Stromal cell of bone marrow (primary cell): ENCODE measurements at places on chromosomes 5 and 9.
A peak's percentile ranks its signal among the peaks of the same experiment; 100 is the strongest.

DNA sequence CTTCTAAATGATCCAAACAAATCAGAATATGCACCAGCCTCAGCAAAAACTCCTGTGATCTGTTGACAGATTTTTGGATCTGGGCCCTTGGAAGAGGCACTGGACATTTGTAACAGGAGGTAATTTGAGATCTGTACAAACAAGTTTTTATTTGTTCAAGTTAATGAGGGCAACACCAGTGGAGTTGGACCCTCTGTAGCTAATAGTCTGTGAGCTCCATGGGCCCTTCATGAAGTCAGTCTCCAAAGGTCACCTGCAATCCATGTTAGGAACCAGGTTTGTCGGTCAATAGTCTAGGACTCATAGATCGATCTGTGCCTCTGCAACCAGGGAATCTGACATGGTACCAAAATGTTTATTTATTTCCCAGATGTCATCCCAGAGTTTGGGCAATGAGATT, 40.9 kb downstream of the PAM start:
- DNase-seq = no peak

DNA sequence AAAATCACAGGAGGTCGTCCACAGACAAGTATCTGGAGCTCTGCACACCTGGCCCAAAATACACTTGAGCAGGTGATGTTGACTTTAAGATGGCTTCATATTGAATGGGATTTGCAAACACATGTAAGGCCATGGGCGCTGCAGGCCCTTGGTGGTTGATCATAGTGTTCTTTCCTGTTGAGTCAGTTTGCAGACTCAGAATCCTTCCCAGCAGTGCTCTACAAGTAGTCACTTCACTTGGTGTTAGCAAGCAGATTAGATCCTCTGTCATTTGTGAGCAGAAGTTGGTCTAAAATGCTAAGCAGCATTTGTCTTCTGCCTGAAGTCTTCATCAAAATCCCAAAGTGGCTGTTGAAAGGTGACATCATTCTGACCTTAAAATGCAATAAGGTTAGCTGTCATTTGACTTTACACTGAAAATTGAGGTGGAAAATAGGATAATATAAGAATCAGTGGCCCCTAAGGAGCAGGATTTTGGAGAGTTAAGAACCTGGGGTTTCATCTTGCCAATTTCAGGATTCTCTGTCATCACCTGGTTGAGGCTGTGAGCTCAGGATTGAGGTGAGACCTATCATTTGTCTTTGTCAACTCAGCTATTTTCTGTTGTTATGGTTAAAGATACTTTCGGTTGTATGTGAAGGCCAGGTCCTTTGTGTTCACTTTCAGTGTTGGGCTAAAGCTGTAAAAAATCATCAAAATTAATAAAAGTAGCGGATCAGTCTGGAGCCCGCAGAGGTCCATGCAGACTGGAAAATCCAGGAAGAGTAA, 114.5 kb downstream of the LRRC70 start:
- no peak for DNase-seq

DNA sequence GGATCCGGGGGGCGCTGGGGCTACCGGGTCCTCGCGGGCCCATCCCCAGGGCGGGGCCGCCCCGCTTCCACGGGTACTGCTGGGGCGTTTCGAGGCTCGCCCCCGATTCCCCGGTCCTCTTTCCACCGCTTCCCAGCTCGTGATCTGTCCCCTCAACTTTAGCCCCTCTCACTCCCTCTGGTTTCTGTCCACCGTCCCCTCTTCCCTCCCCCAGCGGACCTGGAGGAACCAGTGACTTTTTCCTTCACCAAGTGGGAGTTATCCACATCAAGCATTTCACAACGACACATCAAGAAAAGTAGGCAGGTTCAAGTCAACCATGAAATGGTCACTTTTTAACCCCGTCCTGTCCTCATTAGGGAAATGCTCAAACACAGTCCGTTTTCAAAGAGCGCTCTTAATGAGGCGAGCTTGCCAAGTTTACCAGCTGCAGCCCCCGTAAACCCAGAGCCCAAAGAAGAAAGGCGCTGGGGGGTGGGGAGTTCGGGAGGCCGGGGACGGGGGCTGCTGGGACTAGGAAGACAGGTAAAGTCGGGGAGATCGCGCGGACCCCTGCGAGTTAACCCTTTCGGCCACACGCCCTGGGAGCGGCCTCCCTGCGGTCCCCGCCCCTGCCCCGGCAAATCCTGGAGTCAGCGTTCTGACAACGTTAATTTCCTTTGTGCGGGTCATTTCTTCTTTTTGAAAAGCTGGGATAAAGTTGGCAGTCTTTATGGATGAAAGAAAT, 2.1 kb upstream of the NFIB start:
- no peak for DNase-seq

DNA sequence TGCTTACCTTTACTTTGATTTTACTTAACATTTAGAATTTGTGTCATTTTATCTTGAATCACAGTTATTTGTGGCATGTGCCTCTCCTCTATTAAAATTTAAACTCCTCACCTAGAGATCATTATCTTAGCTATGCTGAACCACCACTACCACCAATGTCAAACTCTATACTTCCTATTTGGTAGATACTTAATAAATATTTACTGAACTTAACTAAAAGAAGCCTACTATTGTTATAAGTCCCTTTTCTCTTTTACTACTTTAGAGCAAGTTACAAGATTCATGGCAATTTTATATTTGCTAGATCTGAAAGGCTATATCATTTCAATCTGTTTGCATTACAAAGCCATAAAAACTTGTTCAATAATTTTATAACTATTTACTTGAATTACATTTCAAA, 273.3 kb upstream of the CCNH start:
- DNase-seq = no peak

GRCh38 chr9:38022203-38022895, 46.7 kb downstream of the SHB start:
- no peak for DNase-seq

GRCh38 chr5:68239487-68239886, 23.9 kb downstream of the PIK3R1 start:
- DNase-seq = peak; percentile 73

DNA sequence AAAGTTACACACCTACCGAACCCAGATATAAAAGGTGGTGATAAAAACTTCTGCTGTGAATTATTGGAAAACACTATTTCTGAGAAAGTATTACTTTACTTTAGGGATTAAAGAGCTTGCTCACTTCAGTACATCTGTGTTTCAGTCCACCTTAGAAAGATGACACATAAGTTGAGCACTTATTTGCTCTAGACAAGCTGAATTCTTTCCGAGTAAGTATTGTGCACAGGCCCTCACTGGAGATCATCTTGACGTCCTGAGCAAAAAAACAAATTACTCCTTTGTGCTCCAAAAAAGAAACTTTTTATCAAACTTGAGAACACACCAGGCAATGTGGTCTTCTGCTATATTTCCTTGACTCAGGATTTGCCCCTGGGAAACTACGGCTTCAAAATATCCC, 231.0 kb upstream of the GRAMD2B start:
- DNase-seq = no peak

- DNase-seq = no peak
Measured at GRCh38 chr9:137797206-137798120, 80.1 kb upstream of the CACNA1B start.

- no peak for DNase-seq
Measured at GRCh38 chr5:153039501-153039900, 451.0 kb upstream of the GRIA1 start.

DNA sequence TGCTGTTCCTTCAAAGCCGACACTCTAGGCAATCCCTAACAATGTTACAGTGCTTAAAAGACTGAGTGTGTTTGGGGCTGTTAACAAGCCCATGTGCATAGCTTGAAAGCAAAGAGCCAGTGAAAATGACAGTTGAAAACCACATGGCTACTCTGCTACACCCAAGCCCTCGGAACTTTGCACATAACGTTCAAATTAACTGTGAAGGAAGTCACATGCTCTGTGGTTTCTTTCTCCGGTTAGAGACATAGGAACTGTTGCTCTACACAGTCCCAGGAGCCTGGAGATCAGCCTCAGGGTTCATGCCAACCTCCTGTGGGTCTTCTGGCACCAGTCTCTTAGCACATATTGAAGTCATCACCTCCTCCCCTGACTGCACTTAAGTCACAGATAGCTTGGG, 51.1 kb downstream of the C9orf152 start:
- DNase-seq = peak; percentile 85

- no peak for DNase-seq
Measured at GRCh38 chr9:99411479-99412115, 189.5 kb downstream of the SEC61B start.

DNA sequence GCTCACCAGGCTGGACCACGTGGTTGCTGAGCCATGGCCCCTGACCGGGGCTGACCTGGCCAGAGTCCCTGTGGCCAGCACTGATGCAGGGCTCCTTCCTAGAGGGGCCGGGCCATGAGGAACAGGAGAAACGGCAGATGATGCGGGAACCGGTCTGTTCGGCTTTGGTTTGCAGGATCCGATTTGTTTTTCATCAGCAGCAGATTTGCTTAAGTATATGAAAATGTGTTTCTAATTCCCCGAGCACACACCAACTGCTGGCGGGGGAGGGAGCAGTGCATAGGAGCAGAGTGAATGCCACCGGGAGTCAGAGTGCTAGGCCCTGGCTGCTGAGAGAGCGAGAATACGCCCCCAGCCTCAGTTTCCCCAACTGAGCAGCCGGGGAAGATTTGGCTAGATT, 13.6 kb downstream of the NTNG2 start:
- DNase-seq = no peak

GRCh38 chr9:38289236-38289865, 103.2 kb upstream of the ALDH1B1 start:
- no peak for DNase-seq

- no peak for DNase-seq
Measured at GRCh38 chr5:181235689-181236366, 7.9 kb downstream of the RACK1 start.

DNA sequence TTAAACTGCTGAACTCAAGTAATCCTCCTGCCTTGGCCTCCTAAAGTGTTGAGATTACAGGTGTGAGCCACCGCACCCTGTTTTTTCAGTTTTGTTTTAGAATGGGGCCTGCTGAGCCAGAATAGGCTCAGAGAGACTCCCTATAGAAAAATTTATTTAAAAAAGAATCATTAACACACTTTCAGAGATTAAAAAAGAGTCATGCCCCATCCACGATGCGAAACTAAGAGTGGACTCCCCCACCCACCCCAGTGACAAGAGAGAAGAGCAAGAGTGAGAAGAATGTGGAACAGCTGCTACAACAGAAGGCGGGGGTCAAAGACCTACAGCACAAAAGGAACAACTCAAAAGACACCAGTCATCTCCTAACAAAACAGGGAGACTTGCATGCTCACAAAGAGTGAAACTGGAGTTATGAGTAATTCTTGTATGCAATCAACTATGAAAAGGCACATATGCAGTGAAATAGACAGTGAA, 47.2 kb downstream of the GLDC start:
- DNase-seq = no peak

DNA sequence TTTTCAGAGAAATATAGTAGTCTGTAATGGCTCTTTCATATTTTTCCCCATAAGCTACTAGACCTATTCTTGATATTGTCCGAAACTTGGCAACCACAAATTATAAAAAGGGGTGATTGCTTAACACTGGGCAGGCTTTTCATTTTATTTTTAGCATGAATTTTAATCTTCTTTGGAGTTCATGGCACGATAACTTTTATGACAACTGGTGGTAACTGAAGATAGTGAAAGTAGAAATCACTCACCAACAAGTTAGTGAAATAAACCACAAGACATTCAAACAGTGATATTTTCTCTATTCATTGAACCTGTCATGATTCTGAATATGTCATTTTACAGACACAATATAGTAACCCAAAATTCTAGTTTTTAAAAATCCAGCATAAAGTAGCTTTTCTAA, 213.9 kb downstream of the PRDM9 start:
- DNase-seq = no peak

- DNase-seq = no peak
Measured at GRCh38 chr9:129131300-129132145, 20.3 kb downstream of the PTPA start.

DNA sequence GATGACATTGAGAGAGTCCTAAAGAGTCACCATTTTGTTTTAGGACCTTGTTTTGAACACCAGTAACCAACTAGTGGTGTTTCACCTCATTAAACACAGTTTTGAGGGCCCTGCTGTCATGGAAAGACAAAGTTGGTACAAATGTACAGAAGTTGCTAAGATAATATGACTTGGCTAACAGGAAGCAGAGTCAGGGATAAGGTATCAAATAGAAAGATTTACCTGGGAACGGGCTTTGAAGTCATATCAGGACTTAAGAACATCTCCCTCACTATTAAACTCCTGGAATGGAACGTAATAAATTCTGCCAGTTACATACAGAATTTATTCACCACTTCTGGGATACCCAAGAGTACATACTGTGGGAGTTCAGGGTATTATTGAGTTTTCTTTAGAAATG, 115.6 kb downstream of the SNCAIP start:
- no peak for DNase-seq

- DNase-seq = no peak
Measured at GRCh38 chr9:1535051-1535450, 480.1 kb upstream of the SMARCA2 start.

DNA sequence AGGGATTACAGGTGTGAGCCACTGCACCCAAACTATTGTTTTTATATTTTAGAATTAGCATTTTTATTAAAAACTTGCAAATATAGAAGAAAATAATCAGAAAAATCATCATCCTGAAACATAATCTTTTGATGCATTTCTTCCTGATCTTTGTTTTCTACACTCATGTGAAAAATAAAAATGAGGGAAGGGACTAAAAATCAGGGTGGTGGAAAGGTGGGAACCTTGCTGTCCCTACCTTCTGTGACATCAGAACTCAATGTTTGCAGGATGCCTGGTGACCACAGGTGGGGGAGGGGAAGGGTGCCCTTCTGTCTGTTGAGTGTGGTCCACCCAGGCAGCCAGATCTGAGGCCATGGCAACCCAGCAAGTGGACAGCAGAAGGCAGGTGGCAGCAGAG, at the start of gene SMIM23:
TSS of gene SMIM23 (plus strand) at position 301 of the 400 bp plus-strand sequence. CDS start at position 356, 55 bp downstream.
- no peak for DNase-seq

- no peak for DNase-seq
Measured at GRCh38 chr5:126854526-126855110, 77.7 kb downstream of the LMNB1 start.

GRCh38 chr9:73269430-73270101, 117.9 kb downstream of the ANXA1 start:
- DNase-seq = peak; percentile 18

- DNase-seq = no peak
Measured at GRCh38 chr5:17412760-17413671, 85.0 kb upstream of the TAF11L2 start.

- no peak for DNase-seq
Measured at GRCh38 chr5:53784596-53784995, 224.2 kb downstream of the NDUFS4 start.
